Fibroblast of the conjunctiva (primary cell): ENCODE measurements at places on chromosomes 7 and 10.

DNA sequence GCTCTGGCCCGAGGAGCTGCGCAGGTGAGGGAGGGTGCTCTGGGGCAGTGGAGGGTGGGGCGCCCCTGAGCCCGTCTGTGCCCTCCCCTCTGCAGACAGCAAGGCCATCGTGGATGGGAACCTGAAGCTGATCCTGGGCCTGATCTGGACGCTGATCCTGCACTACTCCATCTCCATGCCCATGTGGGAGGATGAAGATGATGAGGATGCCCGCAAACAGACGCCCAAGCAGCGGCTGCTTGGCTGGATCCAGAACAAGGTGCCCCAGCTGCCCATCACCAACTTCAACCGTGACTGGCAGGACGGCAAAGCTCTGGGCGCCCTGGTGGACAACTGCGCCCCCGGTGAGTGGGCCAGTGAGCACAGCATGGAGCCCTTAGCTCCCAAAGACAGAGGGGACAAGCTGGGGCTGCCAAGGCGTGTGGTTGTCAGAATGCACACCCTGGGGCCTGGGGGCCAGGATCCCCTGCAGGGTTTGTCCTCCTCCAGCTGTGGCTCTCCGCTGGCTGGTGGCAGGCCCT lies 5.1 kb downstream of the FLNC start:
- no peak for DNase-seq

- no peak for DNase-seq
Observed at GRCh38 chr10:84397735-84398144, 69.4 kb downstream of the CCSER2 start.

- no peak for DNase-seq
Observed at GRCh38 chr7:135843214-135843613, 94.6 kb upstream of the FAM180A start.

- DNase-seq: peak; percentile 5
Observed at GRCh38 chr7:123220396-123220795, 20.6 kb upstream of the SLC13A1 start.

- DNase-seq: no peak
Observed at GRCh38 chr10:122264931-122265330, 6.2 kb upstream of the BTBD16 start.

DNA sequence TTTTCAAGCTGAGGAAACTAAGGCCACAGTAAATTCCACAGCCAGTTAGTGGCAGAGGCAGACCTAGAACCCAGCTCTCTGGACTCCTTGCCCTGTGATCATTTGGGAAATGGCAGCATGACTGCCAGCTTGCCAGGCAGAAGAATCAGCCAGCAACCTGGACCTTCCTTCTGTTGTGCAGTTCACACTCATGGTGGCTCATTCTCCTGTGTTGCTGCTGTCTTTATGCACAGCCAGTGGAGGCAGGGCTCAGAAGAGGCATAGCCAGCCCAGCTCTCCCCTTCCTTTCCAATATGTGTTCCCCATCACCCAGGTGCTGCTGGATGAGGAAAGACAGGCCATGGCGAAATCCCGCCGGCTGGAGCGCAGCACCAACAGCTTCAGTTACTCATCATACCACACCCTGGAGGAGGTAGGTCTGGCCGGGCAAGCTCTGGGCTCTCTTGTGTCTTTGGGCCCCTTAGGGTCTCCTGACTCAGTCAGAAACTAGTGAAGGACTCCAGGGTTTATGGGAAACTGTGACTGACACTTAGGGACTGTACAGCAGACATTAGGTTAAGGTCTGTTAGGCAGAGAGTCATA lies 14.8 kb downstream of the CPA5 start:
- DNase-seq: no peak

GRCh38 chr10:13708256-13708990 lies 121.7 kb downstream of the PRPF18 start:
- DNase-seq: no peak

DNA sequence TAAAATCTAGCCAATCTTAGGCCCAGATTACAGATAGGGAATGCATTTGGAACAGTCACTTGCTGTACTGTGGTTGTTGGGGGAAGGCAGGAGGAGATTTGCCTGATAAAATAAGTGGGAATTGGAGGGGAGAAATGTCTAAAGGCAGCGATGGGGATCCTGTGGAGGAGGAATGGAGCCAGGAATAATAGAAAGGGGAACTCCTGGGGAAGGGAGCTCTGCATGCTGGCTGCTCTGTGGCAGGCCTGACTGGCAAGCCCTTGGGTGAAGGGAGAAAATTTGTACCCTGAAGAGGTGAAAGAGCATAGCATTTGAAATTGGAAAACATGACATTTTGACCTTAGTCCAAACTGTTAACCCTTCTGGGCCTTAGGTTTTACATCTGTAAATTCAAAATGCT lies 13.7 kb downstream of the MMP21 start:
- DNase-seq: no peak

DNA sequence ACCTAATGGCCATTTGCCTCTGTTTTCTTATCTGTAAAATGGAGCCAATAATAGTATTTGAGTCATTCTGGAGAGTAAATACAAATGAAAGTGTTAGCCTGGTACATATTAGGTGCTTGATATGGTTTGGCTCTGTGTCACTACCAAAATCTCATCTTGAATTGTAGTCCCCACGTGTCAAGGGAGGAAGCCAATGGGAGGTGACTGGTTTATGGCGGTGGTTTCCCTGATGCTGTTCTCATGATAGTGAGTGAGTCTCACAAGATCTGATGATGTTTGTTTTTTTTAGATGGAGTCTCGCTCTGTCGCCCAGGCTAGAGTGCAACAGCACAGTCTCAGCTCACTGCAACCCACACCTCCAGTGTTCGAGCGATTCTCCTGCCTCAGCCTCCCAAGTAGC lies 194.0 kb upstream of the SEMA3E start:
- no peak for DNase-seq

GRCh38 chr10:75499556-75500160 lies 68.2 kb downstream of the LRMDA start:
- DNase-seq: no peak

DNA sequence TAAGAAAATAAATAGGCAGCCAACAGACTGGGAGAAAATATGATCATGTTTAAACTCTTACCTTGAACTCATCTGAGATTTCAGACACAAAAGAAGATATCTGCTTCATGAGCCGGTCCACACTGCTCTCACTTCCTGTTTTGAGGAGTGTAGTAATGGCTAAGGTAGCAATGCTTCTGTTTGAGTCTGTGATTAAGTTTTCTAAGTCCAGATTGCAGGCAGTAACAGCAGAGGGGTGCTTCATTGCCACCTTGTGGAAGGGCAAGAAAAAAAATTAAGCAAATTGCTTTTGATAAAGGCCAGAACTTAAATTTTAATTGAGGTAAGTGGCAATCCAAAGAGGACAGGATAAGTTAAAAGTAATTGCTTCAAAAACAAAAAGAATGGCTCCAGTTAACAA lies 69.1 kb downstream of the MEST start:
- peak; percentile 8 for DNase-seq

DNA sequence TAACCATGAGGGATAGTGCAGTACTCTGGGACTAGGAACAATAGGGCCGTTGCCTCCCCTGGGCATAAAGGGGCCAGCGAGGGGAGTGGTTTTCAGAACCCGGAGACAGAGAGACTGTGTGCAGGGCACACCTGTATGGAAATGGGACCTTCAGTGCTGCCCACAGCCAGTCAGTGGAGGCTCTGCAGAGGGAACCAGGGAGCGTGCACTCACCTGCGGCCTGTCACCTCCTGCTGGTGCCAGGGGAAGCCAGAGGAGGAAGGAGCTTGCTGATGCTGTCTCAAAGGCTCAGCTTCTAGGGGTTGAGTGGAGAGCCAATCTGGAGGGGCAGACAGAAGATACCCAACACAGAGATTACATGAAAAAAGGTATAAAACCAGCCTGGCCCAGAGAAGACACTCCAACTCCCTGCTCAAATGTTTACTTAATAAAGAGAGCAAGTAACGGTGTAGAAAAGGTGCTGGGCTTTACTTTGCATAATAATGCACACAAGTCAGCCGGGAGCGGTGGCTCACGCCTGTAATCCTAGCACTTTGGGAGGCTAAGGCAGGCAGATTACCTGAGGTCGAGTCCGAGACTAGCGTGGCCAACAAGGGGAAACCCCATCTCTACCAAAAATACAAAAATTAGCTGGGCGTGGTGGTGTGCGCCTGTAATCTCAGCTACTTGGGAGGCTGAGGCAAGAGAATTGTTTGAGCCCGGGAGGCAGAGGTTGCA lies 35.5 kb upstream of the WAPL start:
- DNase-seq: no peak

DNA sequence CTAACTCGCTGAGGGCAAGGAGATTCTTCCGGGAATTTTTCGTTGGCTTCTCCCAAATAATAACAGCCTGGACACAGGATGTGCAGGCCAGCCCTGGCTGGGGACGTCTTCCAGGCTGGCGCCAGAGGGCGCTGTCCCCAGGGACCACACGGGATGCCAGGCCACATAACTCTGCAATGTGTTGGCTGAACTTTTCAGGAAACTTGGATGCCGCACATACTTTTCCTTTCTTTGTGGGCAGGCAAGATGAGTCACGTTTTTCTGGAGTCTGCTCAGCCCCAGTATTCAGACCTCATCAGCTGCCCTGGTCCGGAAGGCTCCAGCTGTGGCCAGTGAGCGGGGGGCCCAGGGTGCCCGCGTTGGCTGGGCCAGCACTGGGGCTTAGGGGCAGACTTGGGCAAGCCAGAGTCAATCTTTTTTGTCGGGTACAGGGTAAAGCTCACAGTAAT lies 122.7 kb downstream of the PRKAG2 start:
- DNase-seq: peak; percentile 97

- DNase-seq: peak; percentile 97
Observed at GRCh38 chr10:102641880-102642735, 2.2 kb upstream of the TRIM8 start.
